Activated CD4-positive, alpha-beta memory T cell treated with anti-CD3 and anti-CD28 coated beads, Interleukin-2, amount 10 ng/mL, durations not matched to agents 7 days and 5 days (primary cell): ENCODE measurements at places on chromosomes 4 and X.

GRCh38 chr4:73417973-73418372, 13.9 kb downstream of the ALB start:
- DNase-seq: no peak

DNA sequence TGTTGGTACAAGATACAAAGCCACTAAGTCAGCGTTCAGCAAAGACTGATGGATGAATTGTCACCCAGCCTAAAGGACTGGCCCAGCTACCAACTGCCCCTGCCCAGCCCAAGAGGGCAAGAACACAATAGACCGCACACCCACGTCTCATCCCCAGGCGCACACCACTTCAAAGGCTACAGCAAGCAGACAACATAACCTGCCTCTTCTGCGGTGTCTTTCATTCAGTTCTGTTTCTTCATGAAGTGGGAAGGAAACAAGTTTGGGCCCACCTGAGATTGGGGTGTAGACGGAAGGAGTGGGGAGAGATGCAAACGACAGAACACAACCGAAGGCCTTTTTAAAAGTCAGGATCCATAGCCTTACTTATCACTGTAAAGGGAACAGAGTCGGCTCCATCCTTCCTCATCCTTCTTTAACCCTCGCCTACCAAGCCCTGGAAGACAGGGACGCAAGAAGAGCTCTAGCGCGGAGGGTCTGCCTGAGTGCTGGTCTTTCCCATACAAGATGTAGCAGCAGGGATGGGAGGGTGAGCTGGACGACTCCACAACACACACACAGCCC, 691 bp downstream of the SCARB2 start:
- peak; percentile 40 for DNase-seq

DNA sequence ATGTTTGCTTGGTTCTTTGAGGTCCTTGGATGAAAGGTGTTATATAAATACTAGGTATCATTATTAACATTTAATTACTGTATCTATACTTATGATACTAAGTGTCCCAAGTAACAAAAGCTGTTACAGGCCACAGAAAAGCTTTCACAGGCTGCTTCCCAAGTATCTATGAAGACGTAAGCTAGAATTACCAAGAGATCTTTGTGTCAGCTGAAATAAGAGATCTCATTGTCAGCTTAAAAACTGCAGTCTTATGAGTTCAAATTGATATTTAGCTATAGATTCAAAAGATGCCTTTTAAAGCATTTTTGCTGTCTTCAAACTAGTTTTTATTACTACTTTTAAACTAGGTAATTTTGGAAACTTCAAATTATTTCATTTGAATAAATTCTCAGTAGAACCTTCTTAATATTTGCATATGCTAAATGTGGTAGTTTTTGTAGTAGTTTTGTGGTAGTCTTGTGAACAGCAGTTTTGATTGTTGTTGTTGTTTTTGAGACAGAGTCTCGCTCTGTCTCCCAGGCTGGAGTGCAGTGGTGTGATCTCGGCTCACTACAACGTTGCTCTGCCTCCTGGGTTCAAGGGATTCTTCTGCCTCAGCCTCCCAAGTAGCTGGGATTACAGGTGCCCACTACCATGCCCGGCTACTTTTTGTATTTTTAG, 170.0 kb upstream of the RPL34 start:
- no peak for DNase-seq

DNA sequence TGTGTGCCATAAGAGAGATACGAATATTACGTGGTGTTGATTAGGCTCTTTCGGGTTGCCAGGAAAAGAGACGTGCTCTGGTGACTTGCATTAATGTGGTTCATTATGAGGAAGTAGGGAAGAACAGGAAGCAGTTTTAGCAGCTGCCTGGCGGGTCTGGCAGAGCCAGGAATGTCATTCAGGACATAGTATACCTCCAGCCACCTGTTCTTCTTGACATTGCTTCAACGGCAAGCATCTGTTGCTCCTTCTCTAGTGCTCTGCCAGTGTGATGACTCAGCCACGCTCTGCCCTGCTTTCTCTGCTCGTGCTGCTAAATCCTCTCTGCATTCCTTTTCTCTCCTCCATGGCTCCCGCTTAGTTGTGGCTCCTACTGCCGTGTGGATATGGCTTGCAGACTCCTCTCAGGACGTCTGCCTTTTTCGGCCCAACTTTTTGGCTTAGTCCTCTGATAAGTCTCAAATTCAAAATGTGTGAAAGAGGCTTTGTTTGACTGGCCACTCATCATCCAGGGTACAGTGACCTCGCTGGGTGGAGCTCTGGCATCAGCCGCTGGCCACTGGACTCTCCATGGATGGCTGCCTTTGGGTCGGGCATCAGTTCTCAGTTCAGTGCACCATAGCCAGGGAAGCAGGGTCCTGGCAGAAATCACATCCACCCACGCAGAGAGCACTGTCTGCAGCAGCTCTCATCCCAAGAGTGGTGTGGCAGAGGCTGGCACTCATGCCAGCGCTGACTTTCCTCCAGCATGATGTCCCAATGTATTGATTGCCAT, 89.3 kb upstream of the KLF3 start:
- no peak for DNase-seq

- DNase-seq: no peak
Measured at GRCh38 chr4:4761128-4761982, 98.1 kb upstream of the MSX1 start.
